ENCODE measurements at places on chromosomes 5 and 9.

- no peak for DNase-seq
Observed at GRCh38 chr5:81787474-81788242, 36.8 kb upstream of the SSBP2 start.

DNA sequence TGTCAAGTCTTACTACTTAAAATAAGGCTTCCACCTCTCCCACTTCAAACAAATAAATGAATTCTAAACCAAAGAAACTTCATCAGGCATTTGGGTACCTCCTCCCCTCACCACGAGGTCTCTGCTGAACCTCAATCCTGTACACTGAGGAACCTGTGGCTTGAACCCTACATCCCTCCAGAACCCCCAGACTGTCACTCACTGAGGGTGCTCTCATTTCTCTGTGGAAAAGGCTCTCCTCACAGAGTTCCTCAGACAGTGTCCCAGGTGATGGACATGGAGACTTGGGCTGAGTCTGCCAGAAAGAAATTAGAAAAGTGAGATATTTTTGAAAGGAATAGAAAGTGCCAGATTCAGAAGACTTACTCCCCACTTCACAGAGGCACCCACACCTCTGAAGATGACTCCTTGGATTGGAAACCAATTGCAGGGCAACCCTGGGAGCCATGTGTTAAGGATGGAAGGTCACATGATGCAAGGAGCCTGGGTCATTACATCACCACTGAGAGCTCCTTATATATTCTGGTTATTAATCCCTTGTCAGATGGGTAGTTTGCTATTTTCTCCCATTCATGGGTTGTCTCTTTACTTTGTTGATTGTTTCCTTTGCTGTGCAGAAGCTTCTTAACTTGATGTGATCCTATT, 19.8 kb downstream of the MLANA start:
- DNase-seq: no peak

GRCh38 chr5:90227683-90228082, 181.9 kb downstream of the CETN3 start:
- DNase-seq: no peak

- no peak for DNase-seq
Observed at GRCh38 chr9:34493972-34494535, 28.7 kb downstream of the ENHO start.
